Effector memory CD8-positive, alpha-beta T cell (primary cell): ENCODE measurements at places on chromosomes 1 and 21.

DNA sequence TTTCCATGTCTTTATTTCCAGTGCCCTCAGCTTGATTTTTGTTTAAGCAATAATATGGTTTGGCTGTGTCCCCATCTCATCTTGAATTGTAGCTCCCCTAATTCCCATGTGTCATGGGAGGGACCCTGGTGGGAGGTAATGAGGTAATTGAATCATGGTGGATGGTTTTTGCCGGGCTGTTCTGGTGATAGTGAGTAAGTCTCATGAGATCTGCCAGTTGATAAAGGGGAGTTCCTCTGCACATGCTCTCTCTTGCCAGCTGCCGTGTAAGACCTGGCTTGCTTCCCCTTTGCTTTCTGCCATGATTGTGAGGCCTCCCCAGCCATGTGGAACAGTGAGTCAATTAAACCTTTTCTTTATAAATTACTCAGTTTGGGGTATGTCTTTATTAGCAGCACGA is 559.6 kb upstream of the ADAMTS5 start:
- DNase-seq = no peak

DNA sequence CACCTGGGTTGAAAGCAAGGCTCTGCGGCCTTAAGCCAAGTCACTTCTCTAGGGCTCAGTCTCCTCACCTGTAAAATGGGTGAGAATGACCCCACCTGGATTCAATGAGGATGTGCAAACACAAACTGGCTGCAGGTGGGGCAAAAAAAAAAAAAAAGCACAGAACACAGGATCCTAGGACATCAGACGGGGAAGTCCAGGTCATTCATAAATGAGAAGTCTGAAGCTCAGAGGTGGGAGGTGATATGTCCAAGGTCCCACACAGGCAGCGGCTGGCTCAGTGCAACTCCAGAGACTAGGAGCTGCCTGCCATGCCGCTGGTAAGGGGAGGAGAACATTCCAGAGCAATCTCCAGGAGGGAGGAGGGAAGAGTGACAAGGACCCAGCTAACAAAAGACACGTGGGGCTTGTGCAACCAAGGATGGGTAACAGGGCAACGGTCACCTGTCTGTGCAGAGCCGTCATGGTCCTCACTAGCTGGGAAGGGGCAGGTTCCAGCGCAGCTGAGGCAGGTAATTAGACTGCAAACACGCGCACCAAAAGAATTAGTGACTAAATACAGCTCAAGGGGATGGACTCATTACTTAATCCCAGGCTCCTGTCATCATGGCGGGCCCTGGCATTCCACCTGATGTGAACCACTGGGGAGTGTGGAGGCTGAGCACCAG is 19.5 kb downstream of the IFFO2 start:
- no peak for DNase-seq

DNA sequence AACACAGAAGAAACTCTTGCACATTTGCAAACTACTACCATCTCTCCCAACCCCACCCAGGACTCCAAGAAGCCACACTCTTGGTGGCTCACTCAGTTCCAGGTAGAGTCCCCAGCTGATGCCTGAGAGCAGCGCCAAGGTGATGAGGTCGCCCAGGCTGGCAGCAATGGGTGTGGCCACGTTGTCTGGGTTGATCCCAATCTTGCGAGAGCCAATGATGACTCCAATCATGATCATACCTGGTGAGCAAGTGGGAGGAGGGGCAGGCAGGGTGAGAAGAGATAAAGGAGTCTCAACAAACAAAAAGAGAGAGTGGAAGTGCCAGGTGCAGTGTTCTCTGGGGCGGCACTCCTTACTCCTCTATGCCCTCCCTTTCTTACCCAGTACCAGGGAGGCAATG is 14.4 kb downstream of the SLC41A1 start:
- no peak for DNase-seq

DNA sequence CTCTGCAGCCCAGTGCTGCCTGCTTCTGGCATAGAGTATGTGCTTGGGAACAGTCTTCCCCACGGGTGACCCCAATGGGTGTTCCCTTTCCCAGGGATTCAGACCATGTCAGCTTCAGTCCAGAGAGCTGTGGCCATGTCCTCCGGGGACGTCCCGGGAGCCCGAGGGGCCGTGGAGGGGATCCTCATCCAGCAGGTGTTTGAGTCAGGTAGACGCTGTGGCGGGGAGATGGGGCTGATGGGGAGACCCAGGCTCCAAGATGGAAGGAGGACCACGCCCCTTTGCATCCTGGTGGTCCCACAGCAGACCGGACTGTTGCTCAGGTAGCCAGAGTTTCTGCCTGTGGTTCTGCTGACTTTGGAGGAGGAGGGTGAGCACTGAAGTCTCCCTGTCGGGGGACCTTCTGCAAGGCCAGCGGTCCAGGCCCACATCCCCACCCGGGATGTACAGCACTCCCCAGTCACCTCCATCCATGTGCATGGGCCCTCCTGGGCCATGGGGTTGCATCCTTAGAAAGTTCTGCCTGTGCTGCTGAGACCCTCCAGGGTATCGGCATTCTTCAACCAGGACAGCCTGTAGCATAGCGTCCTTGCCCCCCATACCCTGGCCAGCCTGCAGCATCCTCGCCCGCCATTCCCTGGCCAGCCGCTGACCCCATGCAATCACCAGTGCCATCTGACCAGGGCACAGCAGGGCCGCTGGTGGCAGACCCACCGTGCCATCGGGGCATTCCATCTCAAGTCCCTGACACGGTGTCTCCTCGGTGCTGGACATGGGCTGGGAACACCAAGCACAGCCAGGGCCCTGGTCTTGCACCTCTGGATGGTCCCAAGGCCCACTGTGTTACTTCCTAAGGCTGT is 2.8 kb downstream of the AIRE start:
- no peak for DNase-seq

DNA sequence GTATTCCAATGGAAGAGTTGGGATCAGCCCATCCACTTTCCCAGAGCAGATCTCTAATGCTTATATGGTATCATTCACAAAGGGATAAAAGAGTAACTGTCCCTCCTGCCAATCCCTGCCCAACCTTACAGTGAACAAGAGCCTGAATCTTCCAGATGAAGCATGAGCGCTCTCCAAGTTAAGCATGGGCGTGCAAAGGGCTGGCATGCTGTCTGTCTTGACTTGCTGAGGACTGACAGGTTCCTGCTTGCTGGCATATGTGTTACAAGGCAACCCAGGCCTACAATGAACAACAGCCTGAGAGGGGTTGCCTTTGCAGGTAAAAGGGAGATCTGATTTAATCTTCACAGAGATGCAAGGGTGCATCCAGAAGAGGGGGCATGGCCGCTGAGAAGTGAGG is 155.6 kb upstream of the SOD1 start:
- DNase-seq = no peak

DNA sequence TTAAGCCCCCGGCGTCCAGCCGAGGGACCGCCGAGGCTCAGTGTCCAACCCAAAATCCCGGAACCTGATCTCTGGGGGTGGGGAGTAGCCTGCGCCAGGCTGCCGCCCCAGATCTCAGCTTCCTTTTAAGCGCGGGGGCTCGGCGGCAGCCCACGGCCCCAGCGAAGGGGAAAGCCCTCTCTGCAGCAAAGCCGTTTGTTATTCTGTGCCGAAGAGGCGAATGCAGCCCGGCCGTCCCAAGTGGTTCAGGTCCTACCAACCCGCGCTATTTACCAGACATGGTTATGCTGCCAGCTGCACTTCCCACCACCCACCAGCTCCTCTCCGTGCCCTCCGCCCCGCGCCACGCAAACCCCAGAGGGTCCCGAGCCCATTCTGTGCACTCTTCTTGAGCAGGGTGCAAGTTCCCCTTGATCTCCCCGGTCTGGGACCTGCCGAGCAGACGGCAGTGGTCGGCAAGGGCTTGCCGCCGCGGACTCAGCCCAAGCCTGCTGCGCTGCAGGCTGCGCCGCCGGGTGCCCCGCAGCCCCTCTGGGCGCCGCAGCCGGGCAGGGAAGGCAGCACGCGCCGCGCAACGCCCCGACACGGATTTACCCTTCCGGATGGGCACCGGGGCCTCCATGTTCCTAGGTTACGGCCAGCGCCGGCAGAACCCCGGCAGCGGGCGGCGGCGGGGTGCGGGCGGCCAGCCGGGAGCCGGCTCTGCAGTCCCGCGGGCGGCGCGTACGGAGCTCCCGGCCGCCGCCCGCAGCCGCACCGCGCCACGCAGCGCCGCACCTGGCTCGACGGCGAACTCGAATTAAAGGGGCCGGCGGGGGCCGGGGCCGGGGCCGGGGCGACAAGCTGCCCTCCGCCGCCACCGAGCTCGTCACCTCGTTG is 738 bp upstream of the KCNA2 start:
- no peak for DNase-seq

- DNase-seq = no peak
These were observed 66.4 kb downstream of the RGS13 start for GRCh38 chr1:192702212-192702902.

DNA sequence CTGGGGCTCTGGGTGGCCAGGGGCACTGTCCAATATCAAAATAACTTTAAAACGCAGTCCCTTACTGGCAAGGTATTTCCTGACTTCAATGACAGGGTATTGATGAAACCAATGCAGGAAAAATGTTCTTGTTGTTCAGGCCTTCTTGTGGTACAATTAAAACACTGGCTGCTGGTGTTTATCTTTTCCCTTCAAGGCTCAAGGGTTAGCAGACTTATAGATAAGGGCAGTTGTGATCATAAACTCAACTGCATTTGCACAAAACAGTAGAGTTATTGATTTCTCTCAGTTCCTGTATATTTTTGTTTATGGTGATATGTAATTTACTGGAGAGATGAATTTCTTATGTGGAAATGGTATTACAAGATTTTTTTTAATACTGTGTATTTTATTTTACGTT is 2.7 kb upstream of the CD84 start:
- no peak for DNase-seq

DNA sequence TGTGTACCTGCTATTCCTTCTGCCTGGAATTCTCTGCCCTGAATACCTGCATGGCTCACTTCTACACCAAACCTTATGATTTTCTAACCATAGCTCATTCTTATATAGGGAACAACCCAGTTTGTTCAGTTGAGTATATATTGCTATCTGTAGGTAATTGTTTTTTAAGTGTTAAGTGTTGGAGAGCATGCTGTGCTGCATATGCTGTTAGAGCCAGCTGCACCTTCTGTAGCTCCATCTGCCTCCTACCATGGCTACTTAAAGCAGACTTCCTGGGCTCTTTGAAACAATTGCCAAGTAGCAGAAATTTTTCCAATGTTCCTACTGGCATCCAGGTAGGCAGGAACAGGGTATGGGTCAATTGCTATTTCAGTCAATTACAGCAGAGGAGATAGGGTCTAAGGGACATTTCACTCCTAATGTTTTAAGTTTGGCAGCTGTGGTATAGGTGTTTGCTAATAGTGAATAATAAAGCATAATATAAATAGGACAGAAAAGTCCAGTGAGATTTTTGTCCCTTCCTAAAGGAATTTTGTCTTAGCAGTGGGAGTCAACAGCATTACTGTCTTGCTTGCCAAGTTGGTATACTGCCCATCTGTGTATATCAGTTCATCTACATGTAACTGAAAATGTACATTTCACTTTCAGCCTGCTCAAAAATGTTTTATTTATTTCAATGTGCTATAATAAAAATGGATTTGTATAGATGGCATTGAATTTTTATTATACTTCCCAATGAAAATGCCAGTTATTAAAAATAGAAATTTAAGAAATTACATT is 34.0 kb upstream of the C1orf115 start:
- no peak for DNase-seq

DNA sequence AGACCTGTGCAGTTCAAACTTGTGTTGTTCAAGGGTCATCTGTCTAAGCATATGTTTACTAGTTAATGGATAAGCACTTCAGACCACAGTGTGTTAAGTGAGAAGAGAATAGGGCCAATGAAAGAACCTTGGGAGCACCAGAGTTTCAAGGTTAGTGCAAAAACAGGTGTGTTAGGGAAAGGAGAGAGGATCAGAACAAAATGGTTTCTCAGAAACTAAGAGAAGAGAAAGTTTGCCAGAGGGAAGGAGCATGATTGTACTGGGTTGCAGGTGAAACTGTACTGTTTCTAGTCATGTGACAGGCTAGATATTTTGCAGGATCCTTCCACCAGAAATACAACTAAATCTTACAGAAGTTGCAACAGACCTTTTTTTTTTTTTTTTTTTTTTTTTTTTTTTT is 23.3 kb downstream of the RPRD2 start:
- DNase-seq = no peak

GRCh38 chr1:31798433-31799195 is 17.2 kb downstream of the SPOCD1 start:
- no peak for DNase-seq

DNA sequence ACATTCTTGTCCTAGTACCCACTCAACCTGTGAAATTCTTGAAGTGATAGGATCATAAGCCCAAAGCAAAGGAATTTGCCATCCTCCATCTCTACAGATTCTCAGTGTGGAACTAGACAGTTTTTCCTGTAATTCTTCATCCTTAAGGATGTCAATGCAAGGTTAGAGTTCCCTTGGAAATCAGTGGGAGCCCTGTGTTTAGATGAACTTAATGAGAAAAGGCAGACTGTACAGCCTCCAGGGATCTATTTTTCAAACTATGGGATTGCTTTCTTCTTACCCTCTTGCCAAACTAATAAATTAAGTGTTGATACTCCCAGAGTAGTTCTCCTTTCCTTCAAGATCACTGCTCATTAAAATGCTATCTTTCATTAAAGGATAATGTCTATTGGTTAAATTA is 78.1 kb upstream of the OLFM3 start:
- no peak for DNase-seq

GRCh38 chr1:66323958-66324625 is 209.9 kb upstream of the SGIP1 start:
- no peak for DNase-seq
